ENCODE measurements at places on chromosomes 12 and 14. TPM values are rescaled to one million over a fixed set of nuclear protein-coding genes. Genes with fewer than 3 reads are reported as not detected.

GRCh38 chr14:28398506-28398905 lies 368.1 kb upstream of the FOXG1 start:
- DNase-seq, result no peak

C3AR1 gene
- not detected for total RNA-seq

- peak; percentile 22 for DNase-seq
These were observed at the start of gene BCL7A for GRCh38 chr12:122021822-122022392. Gene BCL7A (plus strand): TSS chr12:122021884. CDS start chr12:122022092, 208 bp downstream.

DNA sequence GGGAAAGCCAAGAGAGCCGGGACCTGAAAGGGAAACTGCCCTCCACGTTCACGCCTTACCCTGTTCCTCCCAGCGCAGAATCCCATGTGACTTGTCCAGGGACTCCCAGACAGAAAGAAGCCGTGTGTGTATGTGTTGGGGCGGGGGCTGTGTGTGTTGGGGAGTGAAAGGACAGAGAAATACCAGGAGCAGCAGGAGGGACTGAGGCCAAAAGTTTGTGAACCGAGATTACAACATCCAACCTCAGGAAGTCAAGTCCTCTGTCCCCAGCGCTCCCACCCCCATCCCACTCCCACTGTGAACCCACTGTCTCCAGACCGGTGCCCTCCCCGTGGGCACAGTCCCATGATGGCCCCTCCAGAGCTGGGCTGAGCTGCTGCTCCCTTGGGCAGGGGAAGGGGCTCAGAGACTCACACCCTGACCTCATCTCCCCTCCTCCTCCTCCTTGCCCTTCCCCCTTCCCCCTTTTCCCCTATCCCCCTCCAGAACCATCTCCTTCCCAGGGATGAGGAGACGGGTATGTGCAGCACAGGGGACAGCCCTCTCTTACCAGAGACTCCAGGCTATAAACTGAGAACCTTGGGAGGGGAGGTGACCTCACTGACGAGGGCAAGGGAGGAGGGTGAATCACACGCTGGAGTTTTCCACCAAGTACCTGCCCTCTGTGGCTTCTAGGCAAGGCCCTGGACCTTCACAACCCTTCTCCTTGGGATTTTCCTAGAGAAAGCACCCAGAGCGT lies at the start of gene SLC6A12:
SLC6A12 (minus strand) TSS at position 155 of the 739 bp plus-strand sequence. CDS start 4,171 bp downstream, outside the sequence.
- DNase-seq, result no peak

Measured in HCT116 (cell line).